Nucleus accumbens (tissue), 56 donors: ENCODE measurements at places on chromosomes 5 and 9.

- DNase-seq, result no peak
These were observed 621 bp downstream of the AK6 start for GRCh38 chr5:69368458-69369339.

GRCh38 chr9:116460026-116460425 is 227.1 kb upstream of the TRIM32 start:
- DNase-seq, result no peak

GRCh38 chr5:661891-662750 is 31.0 kb downstream of the TPPP start:
- no peak for DNase-seq

GRCh38 chr9:36442710-36443109 is 42.6 kb upstream of the RNF38 start:
- no peak for DNase-seq

- DNase-seq, result no peak
These were observed 933.0 kb downstream of the TLE4 start for GRCh38 chr9:80504601-80505230.
